ENCODE measurements at places on chromosomes 1 and 21.

DNA sequence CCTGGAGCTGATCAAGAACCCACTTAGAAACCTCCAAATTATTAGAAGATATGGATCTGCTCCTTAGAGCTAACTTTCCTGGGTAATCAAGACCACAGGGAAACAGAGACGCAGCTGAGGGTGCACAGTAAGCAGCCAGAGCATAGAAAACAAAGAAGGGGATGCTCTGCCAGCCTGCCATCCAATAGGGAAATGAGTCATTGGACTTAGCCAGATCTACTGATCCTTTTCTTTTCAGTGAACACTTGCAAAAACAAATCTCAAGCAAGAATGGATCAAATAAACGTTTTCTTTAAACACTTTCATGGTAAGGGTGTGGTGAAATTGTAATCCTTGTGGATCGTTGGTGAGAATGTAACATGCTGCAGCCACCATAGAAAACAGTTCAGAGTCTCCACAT lies 474.0 kb downstream of the LTN1 start:
- no peak for DNase-seq

- no peak for DNase-seq
Observed at GRCh38 chr1:62784509-62785365, 805 bp downstream of the ATG4C start.

DNA sequence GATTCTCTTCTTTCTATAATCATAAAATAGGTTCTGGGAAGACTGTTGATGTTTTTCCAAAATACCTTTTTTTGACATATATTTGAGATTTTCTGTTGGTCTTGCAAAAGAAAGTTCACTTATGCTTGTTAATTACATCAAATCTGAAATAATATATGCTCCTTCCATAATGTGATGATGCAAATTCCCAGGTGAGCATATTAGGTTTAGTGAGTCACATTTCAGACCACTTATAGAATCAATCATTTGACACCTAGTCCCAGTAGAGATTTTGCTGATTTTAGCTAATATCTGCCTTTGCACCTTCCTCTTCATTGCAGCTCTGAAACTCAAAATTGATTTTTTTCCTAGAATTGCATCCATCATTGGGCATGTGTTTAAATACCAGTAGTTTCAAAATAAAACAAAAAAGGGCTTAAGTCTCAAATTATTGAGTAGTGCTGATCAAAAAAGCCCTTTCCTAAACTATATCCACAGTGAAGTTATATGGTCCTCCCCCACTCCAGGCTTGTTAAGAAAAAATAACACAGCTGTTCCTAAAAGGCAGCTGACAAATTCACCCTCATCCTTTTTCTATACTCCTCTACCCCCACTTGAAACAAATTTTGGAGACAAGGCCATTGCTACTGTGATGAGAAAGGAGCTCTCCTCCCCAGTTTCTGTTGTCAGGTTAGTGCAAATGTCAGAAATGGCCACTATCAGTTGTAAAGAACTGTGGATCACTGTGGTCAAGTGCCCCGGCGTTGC lies 37.1 kb upstream of the KCNQ4 start:
- no peak for DNase-seq

DNA sequence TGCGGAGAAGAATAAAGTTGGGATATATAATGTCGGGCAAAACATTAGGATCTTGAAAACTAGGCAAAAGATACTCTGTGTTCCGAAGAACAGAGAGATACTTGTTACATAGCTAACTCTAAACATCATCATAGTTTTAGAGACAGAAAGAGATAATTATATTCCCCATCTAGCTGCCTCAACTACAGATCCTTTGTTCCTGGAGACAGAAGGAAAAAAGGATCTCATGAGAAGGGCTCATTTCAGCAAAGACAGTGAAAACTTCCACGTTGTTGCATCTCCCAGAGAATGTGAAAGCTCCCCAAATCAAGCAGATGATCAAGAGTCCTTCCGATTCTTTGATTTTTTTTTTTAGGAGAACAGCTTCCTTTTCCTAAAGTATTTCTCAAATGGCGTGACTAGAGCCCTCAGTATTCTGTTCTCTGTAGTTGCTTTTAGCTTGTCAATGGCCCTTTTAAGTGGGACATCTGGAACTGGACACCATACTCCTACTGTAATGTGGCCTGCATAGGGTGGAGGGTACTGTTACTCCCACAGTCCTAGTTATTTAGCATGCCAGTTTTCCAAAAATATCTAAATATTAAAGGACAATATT lies 1048.2 kb downstream of the TTLL7 start:
- DNase-seq = no peak

GRCh38 chr1:10195570-10195969 lies 14.8 kb upstream of the KIF1B start:
- DNase-seq = no peak

GRCh38 chr1:205849619-205850355 lies at the start of gene PM20D1:
Gene PM20D1, minus strand, starts transcription at chr1:205850132. Its CDS starts 60 bp downstream, at chr1:205850072.
- DNase-seq = peak; percentile 69

GRCh38 chr1:183285256-183285655 lies 99.2 kb downstream of the LAMC2 start:
- no peak for DNase-seq

DNA sequence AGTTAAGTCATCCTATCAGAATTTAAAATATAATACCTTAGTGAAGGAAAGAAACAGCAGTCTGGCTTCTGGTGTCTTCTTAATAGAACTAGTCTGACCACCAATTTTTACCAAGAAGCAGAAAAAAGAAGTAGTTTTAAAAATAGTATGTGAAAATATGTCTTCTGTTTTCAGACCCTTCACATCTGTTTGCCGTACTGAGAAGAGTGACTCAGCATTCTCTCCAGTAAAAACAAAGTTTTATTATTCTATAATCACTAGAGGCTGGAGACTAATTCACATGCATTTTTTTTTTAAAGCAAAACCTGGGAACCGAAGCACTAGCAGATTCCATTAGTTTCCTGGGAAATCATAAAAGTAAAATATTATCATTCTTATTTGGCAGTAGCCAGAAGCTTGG lies 163.8 kb downstream of the COL24A1 start:
- no peak for DNase-seq

GRCh38 chr21:26297851-26298250 lies 127.3 kb upstream of the APP start:
- no peak for DNase-seq

DNA sequence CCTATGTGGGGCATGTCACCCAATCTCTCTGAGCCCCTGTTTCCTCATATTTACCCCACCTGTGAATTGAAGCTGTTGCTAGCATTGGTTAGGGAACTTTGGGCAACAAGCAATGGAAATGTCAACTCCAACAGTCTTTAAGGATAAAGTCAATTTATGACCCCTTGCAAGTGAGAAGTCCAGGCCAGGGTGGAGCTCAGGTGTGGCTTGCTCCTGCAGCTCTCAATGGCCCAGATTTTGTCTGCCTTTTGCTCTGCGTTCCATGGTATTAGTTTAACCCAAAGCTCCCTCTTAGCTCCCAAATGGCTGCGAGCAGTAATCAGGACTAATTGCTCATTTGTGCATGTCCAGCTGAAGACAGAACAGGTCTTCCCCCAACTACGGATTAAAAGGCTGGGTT lies 70.4 kb upstream of the ABCG1 start:
- no peak for DNase-seq

DNA sequence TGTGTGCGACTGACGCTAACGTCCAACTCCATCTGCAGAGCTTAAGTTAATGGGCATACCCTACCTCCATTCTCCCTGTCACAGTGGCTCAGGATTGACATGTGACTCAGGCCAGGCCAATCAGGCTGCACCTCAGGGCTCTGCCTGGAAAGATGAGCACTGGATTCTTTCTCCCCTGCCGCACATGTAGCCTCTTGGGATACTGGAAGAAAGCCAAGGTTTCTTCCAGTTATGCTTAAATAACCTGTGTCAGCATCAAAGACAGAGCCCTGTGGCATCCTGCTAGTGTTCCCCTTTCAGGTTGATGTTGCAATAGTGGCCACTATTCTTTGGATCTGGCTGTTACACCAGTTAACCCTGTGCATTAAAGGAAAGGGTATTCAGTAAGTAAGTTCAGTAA lies 55.0 kb upstream of the SYT6 start:
- DNase-seq = no peak

GRCh38 chr1:73674945-73675561 lies 522.9 kb downstream of the LRRIQ3 start:
- DNase-seq = no peak

DNA sequence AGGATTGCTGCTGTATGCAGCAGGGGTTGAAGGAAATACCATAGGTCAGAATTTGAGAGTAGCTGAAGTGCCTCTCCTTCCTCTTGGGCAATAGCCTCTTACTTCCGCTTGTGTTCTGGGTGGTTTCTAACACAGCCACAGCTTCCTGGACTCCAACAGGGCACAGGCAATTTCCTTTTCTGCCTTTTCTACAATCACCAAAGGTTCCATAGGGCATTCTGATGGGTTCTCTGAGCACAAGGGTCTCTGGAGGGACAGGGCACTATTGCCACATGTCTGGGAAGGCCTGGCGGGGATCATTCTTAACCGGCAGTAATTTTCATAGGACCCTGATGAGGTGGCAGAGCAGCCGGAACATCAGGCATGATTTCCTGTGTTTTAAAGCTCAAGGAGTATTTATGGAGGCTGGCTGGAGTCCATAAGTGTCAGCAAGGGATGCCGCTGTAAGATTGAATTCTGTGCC lies 5.5 kb upstream of the AGTRAP start:
- no peak for DNase-seq

DNA sequence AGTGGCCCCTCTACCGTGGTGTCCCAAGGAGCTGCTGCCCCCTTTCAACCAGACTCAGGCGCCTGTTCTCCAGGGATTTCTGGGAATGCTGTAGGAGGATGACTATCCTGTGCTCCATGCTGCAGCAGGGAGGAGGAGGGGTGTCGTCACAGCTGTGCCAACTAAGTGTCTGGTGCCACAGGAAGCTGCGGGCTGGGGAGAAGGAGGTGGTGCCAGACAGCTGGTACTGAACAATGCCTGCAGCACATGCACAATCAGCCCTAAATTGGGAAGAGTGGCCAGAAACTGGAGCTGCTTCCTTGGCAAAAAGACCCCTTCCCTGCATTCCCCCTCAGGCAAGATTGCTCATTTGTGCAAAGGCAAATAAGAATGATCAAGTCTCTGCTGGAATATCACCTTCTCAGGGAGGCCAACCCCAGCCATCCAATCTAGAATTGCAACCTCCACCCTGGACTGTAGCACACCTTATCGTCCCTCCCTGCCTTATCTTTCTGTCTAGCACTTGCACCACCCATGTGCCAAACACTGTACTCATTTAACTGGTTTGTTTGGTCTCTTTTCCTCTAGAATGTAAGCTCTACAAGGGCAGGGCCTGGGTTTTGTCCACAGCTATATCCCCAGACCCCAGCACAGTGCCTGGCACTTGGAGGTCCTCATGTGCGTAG lies 33.3 kb downstream of the LAMB3 start:
- DNase-seq = no peak

GRCh38 chr1:101187297-101187696 lies 49.5 kb upstream of the S1PR1 start:
- no peak for DNase-seq

DNA sequence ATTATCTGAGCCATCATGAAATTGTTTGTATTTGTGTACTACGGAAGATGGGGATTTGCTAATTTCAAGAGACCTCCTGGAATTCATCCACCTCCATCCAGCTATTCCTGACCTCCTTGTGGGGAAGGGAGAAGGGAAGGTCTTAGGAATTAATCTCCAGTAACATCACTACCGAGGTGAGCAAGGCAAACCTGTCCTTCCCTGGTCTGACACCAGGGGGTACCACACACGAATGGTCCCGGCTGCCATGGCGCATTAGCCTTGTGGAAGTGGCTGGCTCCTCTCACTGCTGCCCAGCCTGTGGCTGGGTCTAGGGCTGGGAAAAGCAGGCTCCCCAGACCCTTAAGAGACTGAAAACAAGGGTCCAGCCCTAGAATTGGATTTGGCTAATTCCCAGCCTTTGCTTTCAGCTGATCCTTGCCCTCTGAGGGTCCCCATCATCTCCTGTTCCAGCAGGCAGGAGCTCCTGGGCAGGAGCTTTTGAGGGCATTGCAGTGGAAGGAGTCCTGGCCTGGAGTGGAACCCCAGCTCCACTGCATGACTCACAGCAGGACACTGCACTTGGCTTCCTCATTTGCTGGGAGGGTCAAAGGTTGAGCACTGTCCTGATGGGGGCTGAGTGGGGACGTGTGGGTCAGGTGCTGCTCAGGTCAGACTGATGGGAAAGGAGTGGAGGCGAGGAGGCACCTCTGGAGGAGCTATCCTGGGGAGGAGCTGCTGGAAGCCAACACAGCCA lies 34.8 kb downstream of the RIMS3 start:
- DNase-seq = no peak

DNA sequence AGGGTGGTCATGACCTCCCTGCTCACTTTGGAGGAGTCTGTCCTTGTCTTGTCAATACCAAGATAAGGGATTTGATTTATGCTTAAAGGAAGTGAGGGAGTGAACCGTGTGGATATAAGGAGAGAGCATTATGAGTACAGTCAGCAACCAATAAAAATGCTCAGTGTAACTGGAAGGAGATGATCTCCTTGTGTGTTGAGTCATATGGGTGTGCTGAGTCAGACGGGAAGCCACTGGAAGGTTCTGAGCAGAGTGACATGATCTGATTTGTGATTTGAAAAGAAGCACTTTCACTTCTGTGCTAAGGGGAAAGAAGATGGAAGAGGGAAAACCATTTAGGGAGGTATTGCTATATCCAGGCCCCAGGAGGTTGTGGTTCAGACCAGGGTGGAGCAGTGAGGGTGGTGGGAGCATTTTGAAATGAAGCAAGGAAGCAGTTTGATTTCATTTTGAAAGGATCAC lies 2.5 kb upstream of the BCL10 start:
- no peak for DNase-seq

GRCh38 chr1:153393926-153394325 lies 3.1 kb upstream of the S100A8 start:
- DNase-seq = no peak

DNA sequence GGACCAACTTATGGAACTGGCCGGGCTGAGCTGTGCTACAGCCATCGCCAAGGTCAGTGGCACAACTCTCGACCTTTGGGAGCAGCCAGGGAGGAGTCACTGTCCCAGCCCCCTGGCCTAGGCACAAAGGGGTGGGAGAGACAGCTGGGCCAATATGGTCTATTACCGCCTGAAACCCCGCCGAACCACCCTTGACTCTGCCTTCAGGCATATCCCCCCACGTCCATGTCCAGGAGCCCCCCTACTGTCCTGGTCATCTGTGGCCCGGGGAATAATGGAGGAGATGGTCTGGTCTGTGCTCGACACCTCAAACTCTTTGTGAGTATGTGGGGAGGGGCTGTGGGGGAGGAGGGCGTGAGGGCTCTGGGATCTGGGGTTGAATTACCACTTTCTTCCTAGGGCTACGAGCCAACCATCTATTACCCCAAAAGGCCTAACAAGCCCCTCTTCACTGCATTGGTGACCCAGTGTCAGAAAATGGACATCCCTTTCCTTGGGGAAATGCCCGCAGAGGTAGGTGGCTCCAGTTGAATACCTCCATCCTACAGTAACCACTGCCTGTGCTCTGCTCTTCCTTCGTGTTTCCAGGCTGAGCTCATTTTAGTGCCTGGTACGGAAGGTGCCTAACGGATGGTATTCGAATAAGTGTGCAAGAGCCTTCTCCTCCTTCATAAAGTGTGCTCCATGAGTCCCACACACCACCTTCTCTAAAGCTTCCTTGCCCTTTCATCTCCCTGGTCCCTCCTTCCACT lies 758 bp downstream of the NAXE start:
- DNase-seq = no peak

GRCh38 chr1:183516725-183517124 lies 44.4 kb downstream of the SMG7 start:
- no peak for DNase-seq
